ENCODE measurements at places on chromosomes 2 and 18. TPM values are rescaled to one million over a fixed set of nuclear protein-coding genes. Genes with fewer than 3 reads are reported as not detected.

CXCR4 gene
- total RNA-seq = 3.2 TPM

MFF gene
- 157 TPM for total RNA-seq

APLF gene
- 4.6 TPM for total RNA-seq

LHCGR gene
- not detected for total RNA-seq

CXCR1 gene
- not detected for total RNA-seq

SERPINB3 gene
- not detected for total RNA-seq

MALL gene
- 41.5 TPM for total RNA-seq

TRIM43 gene
- total RNA-seq = not detected

FTCDNL1 gene
- not detected for total RNA-seq

FBXO36 gene
- 2.6 TPM for total RNA-seq

COPS9 gene
- total RNA-seq = 144 TPM

IL36RN gene
- not detected for total RNA-seq

SCN3A gene
- not detected for total RNA-seq

MOCOS gene
- total RNA-seq = 2.2 TPM

ANKRD30B gene
- not detected for total RNA-seq

ZSWIM2 gene
- total RNA-seq = not detected

BCL2 gene
- total RNA-seq = 3.4 TPM
